Activated CD8-positive, alpha-beta memory T cell treated with anti-CD3 and anti-CD28 coated beads for 1 hour (primary cell): ENCODE measurements at places on chromosomes 5 and 9.

GRCh38 chr5:147445917-147446316 is 64.0 kb downstream of the DPYSL3 start:
- no peak for DNase-seq

DNA sequence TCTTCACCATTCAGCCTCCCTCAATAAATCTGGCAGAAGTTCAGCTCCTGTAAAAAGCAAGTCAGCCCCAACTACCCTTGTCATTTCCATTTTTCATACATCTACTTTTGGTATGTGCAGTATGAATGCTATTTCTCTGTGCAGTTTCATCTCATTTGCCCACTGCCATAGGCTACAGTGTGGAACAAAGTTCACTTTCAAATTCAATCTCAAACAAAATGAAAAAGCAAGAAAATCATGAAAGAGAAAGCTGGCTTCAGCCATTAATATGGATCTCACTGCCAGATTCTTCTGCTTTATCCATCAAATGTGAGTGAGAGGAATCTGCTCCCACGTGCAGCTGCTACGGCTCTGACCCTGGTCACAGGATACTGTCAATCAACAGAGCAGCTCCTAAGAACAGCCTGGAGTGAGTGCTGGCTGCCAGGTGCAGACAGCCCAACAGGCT is 494.2 kb downstream of the ZNF608 start:
- no peak for DNase-seq

- no peak for DNase-seq
Measured at GRCh38 chr5:63726496-63726895, 235.7 kb downstream of the HTR1A start.

DNA sequence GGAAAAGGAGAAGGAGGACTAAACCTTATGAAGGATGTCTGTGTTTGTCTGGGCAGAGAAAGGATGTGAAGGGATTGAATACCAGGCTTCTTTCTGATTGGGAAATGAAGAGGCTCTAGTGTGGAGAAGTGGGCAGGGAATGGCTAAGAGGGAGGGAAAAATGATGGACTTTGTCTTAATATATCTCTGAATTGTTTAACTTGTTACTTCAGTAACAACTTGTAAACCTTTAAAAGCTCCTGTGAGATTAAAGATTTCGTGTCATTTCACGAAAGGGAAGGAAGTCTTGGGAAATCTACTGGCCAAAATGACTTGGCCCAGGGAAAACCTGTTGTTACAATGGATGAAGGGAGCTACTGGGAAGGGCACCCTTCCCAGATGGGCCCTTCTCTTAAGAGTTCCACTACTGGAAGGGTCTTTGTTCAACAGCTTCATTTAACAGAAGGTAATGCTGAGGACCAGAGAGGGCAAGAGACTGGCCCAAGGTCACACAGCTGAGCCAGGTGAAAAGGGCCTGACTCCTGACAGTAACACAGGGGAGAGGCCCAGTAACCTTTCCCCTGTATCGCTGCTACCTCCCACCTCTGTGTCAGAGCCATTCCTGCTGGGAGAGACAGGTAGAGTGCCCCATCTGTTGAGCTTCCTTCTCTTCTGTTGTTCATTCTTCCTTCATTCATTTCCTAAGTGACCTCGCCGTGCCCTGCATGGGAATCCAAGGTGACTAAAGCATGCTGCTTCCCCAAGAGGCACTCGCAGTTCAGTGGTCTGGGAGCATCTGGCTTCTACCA is 5.1 kb upstream of the TCOF1 start:
- DNase-seq, result no peak

GRCh38 chr9:16112116-16112515 is 559.3 kb downstream of the CCDC171 start:
- no peak for DNase-seq

DNA sequence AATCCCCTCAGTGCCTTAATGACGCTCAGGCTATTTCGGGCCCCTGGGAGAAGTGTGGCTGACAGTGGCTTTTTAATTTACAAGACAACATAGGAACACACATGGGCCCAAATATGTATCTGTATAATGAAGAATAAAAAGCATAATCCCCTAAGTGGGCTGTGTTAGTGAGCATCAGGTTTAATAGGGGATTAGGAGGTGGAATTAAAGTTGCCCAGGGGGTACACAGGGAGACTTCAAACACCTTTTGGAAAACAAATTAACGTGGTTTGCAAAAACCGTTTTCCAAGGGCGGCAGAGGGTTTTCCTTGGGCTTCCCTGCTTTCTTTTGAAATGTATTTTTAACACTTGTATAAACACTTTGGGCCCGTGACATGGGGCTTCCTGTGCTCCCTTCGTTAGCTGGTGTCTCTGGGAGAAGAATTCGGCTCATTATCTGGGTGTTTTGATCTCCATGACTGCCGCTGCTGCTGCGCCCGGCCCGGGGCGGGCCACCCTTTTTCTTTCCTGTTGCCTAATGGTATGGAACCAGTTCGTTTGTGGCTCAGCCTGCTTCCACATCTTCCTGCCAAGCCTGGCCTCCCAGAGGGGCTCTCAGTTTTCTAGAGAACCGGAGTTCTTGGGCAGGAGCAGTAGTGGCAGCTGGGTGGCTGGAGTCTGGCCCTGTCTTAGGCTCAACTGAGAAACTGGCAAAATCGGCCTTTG is 173.0 kb downstream of the MACROH2A1 start:
- DNase-seq, result no peak

DNA sequence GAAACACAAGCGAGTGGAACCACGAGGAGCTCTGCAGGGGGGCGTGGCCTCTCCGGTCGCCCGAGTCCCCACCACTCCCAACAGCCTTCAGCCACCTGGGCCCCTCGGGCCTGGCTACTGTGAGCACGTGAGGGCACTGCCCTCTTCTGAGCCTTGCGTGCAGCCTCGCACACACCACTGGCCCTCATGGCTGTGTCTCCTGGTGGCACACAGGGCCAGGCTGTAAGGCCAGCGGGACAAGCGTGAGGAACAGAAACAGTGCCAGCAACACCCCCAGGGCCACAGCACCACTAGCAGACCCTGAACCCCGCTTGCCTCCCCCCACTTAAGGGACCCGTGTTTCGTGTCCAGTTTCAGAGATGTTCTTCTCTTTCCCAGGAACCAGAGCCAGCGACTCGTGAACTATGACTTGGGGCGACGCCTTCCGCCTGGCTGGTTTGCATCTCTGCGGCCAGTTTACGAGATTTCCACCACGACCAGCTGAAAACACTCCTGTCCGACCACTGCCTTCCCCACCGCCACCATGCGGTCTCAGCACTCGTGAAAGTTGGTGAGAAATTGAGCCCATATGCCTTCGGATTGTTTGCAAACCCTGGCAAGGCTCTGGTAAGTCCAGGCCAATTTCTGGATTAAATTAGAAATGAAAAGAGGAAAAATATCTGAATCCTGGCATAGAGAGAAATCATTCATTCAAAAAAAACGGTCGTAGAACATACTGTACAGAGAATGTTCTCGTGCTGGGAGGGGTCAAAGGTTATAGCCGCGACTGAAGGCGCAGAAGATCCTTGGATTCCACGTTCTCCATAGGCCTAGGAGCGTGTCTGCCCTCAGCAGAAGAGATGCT is 135.6 kb downstream of the ZNF354C start:
- DNase-seq, result no peak

DNA sequence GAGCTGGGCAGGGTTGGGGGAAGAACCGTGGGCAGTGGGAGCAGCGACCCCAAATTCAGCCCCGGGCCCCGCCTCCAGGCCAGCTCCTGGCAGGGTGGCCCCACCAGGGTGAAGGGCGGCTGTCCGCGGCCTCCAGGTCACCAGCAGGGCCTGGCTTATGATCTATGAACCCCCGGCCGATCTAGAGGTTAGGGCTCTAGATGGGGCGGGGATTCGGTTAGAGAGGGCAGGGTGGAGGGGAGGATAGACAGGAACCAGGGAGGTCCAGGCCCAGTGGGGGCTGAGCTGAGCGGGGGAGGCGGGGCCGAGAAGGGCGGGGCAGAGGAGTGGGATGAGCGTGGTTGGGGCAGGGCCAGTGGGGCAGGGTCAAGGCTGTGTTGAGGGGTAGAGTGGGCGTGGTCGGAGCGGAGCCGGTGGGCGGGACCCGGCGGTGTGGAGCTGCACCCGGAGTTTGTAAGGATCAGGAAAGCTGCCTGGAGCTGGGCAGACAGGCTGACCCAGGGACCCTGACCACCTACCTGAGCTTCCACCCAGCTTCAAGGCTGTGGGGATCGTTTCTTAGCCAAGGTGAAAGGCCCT is 29.3 kb upstream of the OBP2B start:
- no peak for DNase-seq

DNA sequence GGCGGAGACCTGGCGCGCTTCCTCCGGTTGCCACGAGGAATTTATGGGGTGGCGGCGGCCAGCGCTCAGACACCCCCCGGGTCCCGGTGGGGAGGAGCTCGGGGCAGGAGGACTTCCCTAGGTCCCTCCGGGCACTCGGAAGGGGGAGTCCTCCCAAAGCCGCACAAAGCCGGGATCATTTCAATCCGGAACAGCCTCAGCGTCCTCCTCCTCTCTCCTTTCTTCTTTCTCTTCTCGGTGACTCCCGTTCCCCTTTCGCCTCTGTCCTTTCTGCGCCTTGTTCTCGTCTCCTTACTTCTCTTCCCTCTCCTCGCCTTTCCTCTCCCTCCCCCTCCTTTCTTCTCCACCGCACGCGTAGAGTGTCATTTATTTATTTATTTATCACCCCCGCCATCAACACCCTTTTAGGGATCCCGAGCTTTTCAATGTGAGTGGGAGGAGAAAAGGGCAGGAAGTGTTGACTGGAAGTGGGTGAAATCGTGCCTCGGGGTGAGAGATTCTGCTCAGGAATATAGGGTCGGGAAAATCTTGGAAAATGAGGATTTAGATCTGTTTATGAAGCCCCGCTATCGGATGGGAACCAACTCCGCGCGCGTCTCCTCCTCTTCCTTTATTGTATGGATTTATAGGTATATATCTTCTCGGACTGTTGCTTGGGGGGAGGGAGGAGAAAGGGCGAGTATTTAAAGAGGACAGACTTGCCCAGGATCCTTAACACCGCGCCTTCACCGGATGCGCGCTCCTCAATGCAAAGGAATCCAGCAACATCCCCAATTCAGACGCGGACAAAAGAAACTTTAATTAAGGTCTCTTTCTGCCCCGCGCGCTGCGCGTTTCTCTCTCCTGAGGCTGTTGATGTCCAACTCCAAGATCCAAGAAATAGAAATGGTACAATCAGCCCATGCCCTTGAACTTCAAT is 2.0 kb upstream of the ZNF462 start:
- no peak for DNase-seq

GRCh38 chr5:15731699-15732098 is 231.7 kb downstream of the FBXL7 start:
- DNase-seq, result no peak

DNA sequence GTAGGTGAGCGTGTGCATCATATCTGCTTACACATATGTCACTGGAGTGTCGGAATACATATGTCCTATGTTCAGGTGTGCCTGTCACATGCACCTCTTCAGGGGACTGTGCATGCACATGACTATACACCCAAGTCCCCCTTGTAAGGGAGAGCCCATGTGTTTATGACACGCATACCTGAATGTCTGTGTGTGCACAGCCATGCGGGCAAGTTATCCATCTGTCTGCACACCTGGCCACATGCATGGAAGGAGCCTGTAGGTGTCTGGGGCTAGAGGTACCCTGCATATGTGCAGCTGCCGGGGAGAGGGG is 622 bp upstream of the RGS14 start:
- no peak for DNase-seq

- no peak for DNase-seq
Measured at GRCh38 chr5:53030893-53031292, 41.7 kb downstream of the ITGA2 start.

- DNase-seq, result no peak
Measured at GRCh38 chr9:114276908-114277821, 45.7 kb upstream of the ORM1 start.

GRCh38 chr5:31280210-31280609 is 86.7 kb downstream of the CDH6 start:
- no peak for DNase-seq

- no peak for DNase-seq
Measured at GRCh38 chr5:97124335-97124734, 18.1 kb downstream of the LIX1 start.

DNA sequence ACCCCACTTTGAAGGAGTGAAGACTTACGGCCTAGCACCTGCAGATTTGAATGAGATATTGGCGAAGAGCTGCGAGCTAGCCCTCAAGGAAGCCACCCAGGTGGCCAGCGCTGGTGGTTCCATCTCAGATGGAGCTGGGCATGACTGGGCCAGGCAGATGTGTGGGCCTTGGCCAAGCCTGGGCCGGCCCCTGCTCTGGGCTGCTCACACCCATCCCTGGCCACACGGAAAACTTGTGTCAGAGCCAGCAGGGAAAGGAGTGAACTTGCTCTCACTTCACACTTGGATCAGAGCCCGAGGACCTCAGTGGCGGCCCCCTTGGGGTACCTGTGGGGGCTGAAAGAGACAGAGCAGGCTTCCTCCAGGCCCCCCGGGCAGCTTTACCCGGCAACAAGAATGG is 44.2 kb downstream of the ROPN1L start:
- DNase-seq, result no peak

DNA sequence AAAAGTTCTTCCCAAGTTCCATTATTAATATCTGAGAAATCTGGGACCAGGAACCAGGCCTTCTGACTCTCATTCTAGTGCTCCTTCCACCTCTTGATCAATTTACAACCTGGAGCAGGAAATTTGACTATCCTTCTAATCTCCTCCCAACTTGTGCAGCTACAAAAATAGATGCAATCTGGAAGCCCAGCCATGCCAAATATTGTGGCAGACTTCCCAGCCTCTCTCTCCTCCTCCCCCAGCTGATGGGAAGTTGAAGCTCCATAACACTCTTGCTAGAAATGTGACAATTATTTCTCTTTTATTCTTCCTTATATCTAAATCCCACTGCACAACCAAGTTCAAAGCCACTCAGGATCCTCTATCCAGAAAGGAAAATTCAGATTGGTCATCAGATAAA is 252.1 kb downstream of the SEC61B start:
- DNase-seq, result no peak

- no peak for DNase-seq
Measured at GRCh38 chr5:27241564-27242257, 203.3 kb upstream of the CDH9 start.

DNA sequence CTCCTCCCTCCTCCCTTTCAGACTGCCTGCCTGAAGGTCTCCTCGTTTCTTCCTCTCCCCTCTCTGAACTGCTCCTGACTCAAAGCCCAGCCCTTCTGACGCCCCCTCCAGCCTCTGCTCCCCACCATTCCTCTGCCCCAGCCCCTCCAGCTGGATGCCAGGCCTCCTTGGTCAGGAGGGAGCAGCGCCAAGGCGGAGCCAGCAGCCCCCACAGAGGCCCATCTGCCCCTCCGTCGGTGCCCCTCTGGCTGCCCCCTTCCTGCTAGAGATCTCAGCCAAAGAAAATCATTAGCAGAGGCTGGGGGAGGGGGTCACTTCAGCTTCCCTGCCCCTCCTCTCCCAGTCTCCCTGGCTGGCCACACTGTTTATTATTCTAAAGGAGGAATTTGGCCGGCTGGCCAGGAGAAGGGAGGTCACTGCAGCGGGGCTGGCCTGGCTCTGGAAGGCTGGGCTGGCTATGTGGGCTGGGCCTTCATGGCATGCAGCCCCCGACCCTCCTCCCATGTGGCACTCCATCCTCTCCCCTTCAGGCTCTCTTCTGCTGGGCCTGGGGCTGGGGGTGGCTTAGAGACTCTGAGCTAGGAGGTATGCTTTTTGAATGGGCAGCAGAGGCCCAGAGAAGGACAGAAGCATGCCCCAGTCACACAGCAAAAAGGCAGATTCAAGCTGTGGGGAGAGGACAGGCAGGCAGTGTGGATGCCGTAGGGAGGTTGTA is 16.9 kb downstream of the PDGFRB start:
- DNase-seq, result no peak
